ENCODE measurements at places on chromosomes 7 and 10. TPM values are rescaled to one million over a fixed set of nuclear protein-coding genes. Genes with fewer than 3 reads are reported as not detected.

GRCh38 chr10:80856186-80856585 is 318.5 kb downstream of the SH2D4B start:
- DNase-seq: no peak

CYP3A4 gene
- not detected for total RNA-seq

DNA sequence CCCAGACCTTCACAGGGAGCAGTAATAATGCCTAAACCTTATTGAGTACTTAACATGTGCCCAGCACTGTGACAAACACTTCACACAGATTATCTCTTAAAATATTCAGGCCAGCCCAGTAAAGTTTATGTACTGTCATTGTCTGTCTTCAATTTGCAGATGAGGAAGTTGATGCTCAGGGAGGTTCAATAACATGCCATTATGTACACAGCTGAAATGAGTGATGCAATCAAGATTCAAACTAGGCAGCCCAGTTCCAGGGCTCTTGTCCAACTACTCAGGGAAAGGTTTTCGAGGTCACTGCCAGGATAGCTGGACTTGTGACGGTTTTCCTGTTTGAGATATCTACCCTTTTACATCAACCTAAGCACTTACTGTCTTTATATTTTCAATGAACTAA is 56.1 kb downstream of the AUTS2 start:
- DNase-seq: no peak

GRCh38 chr10:54133203-54133602 is 667.8 kb downstream of the PCDH15 start:
- no peak for DNase-seq
